ENCODE measurements at places on chromosomes 3 and 15.

DNA sequence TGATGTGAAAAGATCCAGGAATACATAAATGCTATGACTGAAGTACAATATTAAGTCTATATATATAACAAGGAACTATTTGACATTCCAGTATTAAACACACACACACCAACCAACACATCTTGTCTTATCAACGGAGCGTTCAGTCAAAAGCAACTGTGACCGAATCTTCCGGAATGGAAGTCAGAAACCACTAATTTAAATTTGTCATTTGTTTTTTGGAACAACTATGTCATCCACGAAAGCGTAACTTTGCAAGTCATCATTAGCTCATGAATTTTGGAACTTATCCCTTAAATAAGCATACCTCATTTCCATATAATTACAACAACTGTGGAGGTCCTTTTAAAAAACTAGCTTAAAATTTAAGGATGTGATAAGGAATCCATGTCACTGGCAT lies 5.0 kb downstream of the ZNF385D start:
- DNase-seq, result no peak

GRCh38 chr3:146404436-146404835 lies 64.9 kb downstream of the PLSCR2 start:
- DNase-seq, result no peak

DNA sequence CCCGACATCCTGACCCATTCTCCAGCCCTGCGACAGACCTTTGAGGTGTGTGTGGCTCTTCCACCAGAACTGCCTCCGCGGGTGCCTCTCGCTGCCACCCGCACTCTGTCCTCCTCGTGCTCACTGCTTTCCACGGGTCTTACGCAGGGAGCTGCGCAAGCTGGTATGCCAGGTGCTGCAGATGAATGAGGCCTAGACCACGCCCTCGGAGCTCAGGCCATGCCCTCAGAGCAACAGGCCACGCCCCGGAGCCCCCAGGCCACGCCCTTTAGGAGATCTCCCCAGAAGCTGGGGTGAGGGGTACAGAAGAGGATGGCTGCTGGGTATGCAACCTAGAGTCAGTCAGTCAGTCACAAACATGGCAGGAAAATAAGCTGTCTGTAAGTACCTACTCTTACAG lies 300.3 kb downstream of the GABRG3 start:
- no peak for DNase-seq

DNA sequence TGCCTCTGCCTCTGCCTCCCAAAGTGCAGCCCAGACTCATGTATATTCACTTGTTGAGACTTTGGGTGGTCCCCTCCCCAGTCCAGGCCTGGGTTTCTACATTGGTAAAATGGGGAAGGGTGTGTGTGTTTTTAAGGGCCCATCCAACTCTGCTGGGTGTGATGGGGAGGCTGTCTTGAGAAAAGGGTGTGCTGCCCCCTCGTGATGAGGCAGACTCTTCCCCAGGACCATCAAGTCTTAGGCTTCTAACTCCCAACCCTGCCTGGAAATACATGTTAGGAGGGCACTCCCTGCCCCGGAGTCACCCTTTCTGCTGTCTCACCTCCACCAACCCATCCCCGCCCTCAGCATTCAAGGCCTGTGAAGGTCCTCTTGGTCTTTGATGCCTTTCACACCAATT lies 4.4 kb upstream of the PTPN23 start:
- no peak for DNase-seq

DNA sequence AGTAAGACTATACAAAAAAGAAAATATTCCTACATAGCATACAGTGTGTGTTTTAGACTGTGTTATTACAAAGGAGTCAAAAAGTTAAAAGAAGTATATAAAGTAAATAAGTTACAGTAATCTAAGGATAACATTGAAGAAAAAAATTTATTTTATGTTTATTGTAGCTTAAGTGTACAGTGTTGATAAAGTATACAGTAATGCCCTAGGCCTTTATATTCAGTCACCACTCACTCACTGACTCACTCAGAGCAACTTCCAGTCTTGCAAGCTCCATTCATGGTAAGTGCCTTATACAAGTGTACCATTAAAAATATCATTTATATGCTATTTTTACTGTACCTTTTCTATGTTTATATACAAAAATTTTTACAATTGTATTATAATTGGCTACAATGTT lies 220.1 kb downstream of the BCHE start:
- DNase-seq, result no peak

DNA sequence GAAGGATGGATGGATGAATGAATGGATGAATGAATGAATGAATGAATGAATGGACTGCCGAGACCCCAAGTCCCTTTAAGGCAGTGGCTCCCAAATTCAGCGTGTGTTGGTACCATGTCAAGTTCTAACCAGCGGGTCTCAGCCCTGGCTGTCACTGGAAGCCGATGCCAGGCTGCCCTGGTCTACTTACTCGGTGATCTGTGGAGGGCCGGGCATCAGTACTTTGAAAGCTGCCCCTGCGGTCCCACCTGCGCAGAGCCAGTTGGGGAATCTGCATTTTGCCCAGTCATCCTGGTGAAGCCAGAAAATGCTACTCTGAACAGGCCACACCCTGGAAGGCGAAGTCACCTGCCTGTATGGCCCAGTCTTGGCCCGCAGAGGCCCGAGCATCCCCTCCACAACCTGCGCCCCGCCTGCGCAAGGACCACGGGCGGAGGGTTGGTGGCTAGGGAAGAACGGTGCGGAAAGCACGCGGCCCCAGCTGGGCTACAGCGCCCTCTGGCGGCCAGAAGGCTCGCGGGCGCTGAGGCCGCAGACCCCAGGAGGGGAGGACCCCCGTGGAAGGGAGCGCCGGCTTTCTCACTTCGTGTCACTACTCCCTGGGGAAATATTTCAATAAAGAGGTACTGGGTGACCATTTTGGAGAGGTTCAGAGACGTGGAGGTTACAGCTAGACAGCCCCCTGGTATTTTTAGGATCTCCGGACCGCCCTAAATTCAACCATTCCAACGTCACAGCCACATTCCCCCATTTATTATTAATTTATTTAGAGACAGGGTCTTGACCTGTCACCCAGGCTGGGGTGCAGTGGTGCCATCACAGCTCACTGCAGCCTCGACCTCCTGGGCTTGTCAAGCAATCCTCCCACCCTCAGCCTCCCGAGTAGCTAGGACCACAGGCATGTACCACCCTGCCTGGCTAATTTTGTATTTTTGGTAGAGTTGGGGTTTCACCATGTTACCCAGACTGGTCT lies 34.9 kb downstream of the PRKCD start:
- peak; percentile 87 for DNase-seq

DNA sequence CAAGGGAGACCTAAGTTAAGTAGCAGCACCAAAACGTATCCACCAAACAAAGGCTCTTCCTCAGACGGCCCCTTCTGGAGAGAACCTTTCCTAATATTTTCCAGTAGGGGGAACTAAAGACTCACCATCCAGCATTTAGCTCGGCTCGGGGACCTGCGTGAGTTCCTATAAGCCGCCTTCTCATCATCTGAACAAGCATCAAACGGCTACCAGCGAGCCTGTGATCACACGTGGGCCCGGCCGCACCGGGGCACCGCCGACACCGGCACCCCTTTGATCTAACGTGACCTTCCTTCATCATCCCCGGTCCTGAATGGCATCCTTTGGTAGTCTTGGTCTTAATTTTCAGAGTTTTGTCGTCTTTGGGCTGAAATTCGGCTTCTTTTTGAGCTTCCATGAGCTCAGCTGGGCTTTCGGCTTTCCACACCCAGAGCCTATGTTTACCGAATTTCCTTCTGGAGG lies 1.4 kb upstream of the ROBO2 start:
- DNase-seq, result peak; percentile 66

- DNase-seq, result no peak
These were observed 36.8 kb downstream of the EHD4 start for GRCh38 chr15:41935566-41936020.

- DNase-seq, result no peak
These were observed 1439.8 kb upstream of the ALCAM start for GRCh38 chr3:103926936-103927335.

GRCh38 chr3:143158014-143158988 lies 38.7 kb downstream of the CHST2 start:
- no peak for DNase-seq

DNA sequence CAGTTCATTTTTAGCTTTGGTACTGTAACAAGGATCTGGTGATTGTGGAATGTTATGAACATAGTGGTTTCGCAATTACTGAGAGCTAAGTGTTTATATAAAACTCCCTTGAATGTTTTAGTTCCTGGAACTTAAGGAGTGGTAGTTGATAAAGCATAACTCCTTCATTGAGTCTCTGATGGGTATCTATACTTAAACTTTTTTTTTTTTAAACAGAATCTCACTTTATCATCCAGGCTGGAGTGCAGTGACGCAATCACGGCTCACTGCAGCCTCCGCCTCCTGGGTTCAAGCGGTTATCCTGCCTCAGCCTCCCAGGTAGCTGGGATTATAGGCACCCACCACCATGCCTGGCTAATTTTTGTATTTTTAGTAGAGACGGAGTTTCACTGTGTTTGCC lies 11.3 kb downstream of the PRKCI start:
- no peak for DNase-seq

- DNase-seq, result no peak
These were observed 136.9 kb upstream of the EIF1B start for GRCh38 chr3:40172560-40172959.

DNA sequence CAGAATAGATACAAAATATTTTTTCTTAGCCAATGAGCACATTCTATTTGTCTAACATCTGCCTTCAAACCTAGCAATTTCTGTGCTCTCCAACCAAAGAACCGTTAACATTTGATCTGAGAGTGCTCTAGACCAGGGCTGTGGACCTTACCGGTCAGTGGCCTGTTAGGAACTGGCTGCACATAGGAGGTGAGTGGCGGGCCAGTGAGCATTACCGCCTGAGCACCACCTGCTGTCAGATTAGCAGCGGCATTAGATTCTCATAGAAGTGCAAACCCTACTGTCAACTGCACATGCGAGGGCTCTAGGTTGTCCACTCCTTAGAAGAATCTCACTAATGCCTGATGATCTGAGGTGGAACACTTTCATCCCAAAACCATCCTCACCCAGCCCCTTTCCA lies 131.7 kb downstream of the CADM2 start:
- no peak for DNase-seq

DNA sequence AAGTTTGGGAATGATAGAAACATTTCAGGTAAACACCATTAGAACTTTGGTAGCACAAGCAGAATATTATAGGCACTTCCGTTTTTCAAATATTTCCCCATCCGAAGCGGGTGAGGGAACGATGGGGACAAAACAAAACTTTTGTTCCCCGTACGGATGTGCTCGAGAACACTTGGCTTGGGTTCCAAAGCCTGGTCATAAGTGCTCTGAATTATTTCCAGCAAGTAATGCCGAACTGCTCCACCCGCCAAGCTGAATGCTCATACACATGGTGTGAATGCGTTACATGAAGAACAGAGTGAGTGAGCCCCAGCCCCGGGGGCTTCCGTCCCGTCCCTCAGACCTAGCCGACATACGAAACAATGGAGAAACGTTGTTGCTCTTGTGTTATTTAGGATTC lies 438.2 kb upstream of the ARRDC4 start:
- no peak for DNase-seq

- DNase-seq, result no peak
These were observed 358.7 kb downstream of the TUSC7 start for GRCh38 chr3:117068301-117068700.

DNA sequence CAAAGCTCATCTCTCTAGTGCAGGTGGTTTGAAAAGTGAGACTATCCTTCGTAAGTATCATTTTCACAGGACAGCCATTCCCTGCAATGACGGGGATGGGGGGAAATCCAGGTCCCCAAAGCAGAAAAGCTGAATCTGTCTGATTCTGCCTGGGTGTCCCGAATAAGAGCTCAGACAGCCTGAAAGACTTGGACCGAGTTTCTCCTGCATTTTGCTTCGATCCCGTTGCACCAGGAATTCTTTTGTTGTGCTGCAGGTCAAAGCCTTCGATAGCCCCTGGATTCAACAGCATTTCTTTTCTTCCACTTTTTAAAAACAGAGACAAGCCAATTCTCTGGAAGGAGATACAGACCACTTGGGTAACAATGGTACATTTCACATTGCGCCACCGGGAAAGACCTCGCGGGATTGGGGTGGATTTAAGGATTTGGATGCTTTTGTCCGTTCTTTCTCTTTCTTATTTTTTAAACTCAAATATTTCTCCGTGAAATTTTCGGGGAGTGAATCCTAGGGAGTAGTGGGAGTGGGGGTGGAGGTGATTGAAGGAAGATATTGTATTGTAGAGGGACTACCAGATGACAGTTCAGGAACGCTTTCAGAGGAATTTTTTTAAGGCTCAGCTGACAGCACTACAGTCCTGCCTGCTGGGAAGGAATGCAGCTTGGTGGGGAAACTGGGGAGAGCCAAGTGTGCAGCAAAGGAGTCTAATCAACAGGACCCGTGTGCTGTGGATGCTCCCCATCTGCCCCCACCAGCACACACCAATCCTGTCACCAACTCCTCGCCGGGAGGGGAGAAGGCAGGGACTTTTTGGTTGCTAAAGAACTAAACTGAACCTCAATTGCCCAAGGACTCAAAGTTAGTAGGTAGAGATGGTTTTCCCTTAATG lies 2.6 kb downstream of the SLITRK3 start:
- peak; percentile 15 for DNase-seq

DNA sequence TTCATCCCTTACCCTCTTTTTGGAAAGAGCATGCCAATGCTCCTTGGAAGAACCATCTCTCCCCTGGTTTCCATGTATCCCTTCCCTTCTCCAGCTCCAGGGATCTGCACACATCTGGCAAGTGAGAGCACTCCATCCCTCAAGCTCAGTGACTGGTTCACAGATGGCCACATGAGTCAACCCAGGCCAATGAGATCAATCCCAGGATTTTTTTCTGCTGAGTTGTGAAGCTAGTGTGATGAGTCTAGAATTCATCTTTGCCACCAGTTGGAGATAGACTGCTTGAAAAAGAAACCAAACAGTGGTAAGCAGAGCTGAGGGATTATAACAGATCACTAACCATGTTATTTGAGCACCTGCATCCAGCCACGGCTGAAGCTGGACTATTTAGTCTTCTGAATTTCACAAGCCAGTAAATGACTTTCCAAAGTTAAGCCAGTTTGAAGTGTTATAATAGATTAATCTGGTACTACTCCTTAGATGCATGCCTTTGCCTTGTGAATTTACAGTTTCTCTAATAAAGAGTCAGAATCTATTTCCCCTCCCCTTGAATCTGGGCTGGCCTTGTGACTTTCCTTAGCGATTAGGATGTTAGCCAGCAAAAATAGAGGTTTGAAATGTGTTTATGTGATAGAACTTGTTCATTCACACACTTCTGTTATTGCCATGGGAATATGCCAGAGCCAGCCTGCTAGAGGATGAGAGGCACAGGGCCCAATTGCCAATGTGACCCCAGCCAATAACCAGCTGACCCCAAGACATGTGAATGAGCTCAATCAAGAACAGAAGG lies 159.8 kb downstream of the WNT5A start:
- no peak for DNase-seq

GRCh38 chr15:49697121-49697520 lies 76.3 kb downstream of the DTWD1 start:
- DNase-seq, result no peak

- DNase-seq, result no peak
These were observed 940.9 kb downstream of the OTOL1 start for GRCh38 chr3:162437480-162437879.

- DNase-seq, result no peak
These were observed 468.0 kb upstream of the IL12A start for GRCh38 chr3:159520638-159521037.
